Fibroblast of villous mesenchyme (primary cell): ENCODE measurements at places on chromosomes 6 and 20. TPM values are rescaled to one million over a fixed set of nuclear protein-coding genes. Genes with fewer than 3 reads are reported as not detected.

Gene NKX2-4
- total RNA-seq, result not detected in 2 replicates

Gene FAM229B
- total RNA-seq, result 8.6 and 18.0 TPM in 2 replicates

Gene ARMC12
- 0.43 TPM in 1 of 2 replicates, not detected in the other for total RNA-seq

Gene TPX2
- total RNA-seq, result 35.4 and 62.2 TPM in 2 replicates

Gene RSPH4A
- under 0.01 and 0.32 TPM in 2 replicates for total RNA-seq

Gene PHACTR3
- total RNA-seq, result not detected in 2 replicates
